ENCODE measurements at places on chromosomes 11 and 22. TPM values are rescaled to one million over a fixed set of nuclear protein-coding genes. Genes with fewer than 3 reads are reported as not detected.

The OR52I2 gene
- not detected for total RNA-seq

The PKDREJ gene
- total RNA-seq: 0.06 TPM

The NDUFS3 gene
- total RNA-seq: 85.5 TPM

The APOL4 gene
- total RNA-seq: 0.37 TPM

The WNT7B gene
- not detected for total RNA-seq

The SLC7A4 gene
- total RNA-seq: not detected

The OR51E2 gene
- total RNA-seq: not detected

The POU2AF1 gene
- total RNA-seq: not detected

The OR10G8 gene
- not detected for total RNA-seq

The MS4A6E gene
- total RNA-seq: not detected

The RBM7 gene
- total RNA-seq: 26.6 TPM

The DMC1 gene
- 3.2 TPM for total RNA-seq

The USP28 gene
- 19.8 TPM for total RNA-seq

The SERHL2 gene
- 4.7 TPM for total RNA-seq

The TOMT gene
- not detected for total RNA-seq

The OR52D1 gene
- not detected for total RNA-seq

The PLCB3 gene
- total RNA-seq: 68.6 TPM

The OR4A47 gene
- not detected for total RNA-seq

The APOC3 gene
- not detected for total RNA-seq

The PTPRCAP gene
- 0.26 TPM for total RNA-seq

The LRRN4CL gene
- 3.4 TPM for total RNA-seq

The ARHGAP42 gene
- total RNA-seq: 13.3 TPM

The GTPBP1 gene
- 38.2 TPM for total RNA-seq

The C11orf21 gene
- total RNA-seq: not detected

The TMEM80 gene
- total RNA-seq: 7.9 TPM

The PDXP gene
- total RNA-seq: 8.3 TPM

The RAG2 gene
- total RNA-seq: not detected

The NAGA gene
- 43.8 TPM for total RNA-seq

The PRRG4 gene
- 0.06 TPM for total RNA-seq

The ATG2A gene
- total RNA-seq: 7.8 TPM

The MYEOV gene
- total RNA-seq: 1.2 TPM

The PNPLA5 gene
- not detected for total RNA-seq

The SPATA19 gene
- total RNA-seq: not detected

The GGTLC3 gene
- total RNA-seq: not detected

The SLC22A8 gene
- not detected for total RNA-seq

The CCDC87 gene
- total RNA-seq: 0.44 TPM

The SYT8 gene
- not detected for total RNA-seq

The OR56B1 gene
- not detected for total RNA-seq

The DERL3 gene
- 0.53 TPM for total RNA-seq

The JAML gene
- total RNA-seq: not detected

The ZP1 gene
- not detected for total RNA-seq

The SUSD2 gene
- 17.5 TPM for total RNA-seq

The MUC5AC gene
- total RNA-seq: under 0.01 TPM

The MRPL11 gene
- 32.0 TPM for total RNA-seq

The ANO3 gene
- 5.4 TPM for total RNA-seq

The FERMT3 gene
- total RNA-seq: 96.3 TPM

The TTC36 gene
- total RNA-seq: 0.26 TPM

The BTBD18 gene
- total RNA-seq: not detected

The CRYBB2 gene
- not detected for total RNA-seq

The SYT12 gene
- total RNA-seq: 1.6 TPM

The PAX6 gene
- 0.26 TPM for total RNA-seq
